ENCODE measurements at places on chromosomes 1 and 21.

GRCh38 chr1:208460823-208461222 is 216.6 kb upstream of the PLXNA2 start:
- DNase-seq: no peak

GRCh38 chr1:233393926-233394680 is 66.6 kb downstream of the MAP3K21 start:
- DNase-seq: no peak

GRCh38 chr1:231046730-231047395 is 6.8 kb upstream of the FAM89A start:
- DNase-seq: no peak

- no peak for DNase-seq
Observed at GRCh38 chr1:18182398-18183160, 75.0 kb downstream of the IGSF21 start.

DNA sequence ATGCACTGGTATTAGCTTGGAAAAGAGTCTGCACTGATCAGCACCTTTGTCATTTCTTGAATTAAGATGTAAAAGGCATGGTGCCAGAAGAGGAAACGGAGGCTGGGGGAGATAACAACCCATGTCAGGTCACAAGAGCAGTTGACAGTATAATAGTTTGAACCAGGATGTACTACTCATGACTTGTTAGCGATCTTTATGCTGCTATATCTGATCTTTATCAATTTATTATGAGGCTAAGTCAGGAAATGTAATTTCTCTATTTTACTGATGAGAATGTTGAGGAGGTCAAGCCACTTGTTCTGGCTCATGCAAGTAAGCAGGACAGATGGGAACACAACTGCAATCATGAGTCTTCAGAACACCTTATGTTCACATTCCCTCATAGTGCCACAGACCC is 41.4 kb downstream of the RGS5 start:
- no peak for DNase-seq

DNA sequence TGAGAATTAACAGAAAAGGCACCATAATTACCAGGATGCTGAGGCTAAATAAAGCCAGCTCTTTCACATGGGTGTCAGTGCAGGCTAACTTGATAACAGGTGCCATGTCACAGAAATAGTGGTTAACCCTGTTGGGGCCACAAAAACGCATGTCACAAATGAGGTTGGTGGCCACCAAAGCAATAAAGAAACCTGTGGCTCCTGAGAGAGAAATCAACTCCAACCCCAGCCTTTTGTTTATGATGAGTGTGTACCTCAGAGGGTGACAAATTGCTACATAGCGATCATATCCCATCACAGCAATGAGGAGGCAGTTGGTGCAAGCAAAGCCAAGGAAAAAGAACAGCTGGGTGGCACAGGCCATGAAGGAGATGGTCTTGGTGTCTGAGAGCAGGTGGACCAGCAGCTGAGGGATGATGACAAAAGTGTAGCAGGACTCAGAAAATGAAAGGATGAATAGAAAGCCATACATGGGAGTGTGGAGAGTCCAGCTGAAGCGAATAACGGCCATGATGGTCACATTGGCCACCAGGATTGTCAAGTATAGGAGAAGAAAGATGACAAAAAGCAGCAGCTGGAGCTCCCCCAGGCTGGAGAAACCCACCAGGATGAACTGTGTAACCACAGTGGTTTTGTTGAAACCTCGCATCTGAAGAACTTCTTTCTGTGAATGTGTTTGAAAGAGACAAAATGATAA is at the start of gene OR10T2:
OR10T2 (minus strand) TSS at position 649 of the 697 bp plus-strand sequence; CDS start at position 649, 0 bp downstream.
- DNase-seq: no peak

DNA sequence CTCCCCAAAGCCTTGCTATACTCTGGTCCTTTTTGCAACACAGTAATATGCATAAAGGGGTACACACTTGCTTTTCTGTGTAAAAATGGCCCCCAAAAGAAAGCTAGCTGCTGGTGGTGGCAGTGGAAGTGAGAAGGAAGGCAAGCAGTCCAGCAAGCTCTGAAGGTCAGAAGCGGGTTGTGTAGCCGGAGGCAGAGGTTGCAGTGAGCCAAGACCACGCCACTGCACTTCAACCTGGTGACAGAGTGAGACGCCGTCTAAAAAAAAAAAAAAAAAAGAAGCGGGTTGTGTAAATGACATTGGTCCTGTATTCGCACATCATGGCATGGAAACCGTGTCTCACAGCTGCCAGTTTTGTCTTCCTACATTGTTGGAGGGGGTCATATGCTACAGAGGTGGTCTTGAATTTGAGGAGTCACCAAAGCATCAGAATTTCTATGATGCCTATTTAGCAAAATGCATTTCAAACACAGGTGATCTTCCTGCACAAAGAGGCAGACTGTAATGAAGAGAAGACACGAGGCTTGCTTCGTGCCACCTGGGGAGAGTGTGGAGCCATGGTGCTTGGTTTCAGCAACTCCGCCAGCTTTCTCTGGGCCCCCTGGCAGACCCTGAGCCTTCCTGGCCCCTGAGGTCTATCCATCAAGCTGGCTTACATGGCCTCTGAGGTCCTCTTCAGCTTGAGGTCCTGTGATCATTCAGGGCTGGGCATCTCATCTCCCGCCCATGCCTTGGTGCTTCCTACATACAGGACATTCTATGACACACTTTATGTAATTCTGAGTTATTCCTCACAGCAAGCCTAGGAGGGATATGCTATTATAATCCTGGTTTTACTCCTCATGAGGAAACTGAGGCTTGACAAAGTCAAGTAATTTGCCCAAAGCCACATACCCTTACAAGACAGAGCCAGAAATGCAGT is 71.0 kb downstream of the TOMM20 start:
- DNase-seq: no peak

DNA sequence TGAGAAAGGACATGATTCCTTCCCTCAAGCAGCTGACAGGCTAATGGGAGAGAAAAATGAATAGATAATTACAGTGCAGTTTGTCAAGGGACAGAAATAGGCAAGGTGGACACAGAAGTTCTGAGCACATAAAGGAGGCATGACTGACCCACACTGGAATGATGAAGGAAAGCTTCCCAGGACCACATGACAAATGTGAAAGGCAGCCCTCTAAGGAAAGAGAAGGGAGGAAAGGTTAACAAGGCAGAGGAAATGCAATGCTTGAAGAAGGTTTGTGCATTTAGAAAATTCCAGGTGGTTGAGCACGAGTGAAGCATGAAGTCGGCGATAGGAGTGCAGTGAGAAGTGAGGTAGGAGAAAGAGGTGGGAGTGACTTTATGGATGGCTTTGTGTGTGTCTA is 37.4 kb downstream of the LAMC2 start:
- DNase-seq: no peak

Data from ecto neural progenitor cell (in vitro differentiated cells).